Naive thymus-derived CD8-positive, alpha-beta T cell (primary cell): ENCODE measurements at places on chromosomes 5 and 9.
A peak's percentile ranks its signal among the peaks of the same experiment; 100 is the strongest.

- DNase-seq, result no peak
Observed at GRCh38 chr9:83346655-83347420, 191.4 kb downstream of the FRMD3 start.

DNA sequence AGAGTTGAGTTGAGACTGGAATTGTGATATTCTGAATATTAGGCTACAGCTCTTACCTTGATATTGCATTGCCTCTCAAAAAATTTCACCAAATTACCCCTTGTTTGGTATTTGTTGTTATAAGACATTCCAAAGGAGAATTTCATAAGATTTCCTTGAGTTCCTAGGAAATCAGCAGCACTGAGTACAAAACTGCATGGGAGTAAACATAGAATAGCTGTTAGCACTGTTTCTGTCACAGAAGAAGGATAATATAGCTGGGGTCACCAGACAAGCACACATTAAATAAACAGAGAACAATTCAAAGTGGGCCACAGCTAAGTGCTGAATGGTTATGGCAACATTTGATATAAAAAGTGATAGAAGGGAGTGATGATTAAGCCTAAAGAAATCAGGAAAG lies 724.3 kb downstream of the PRELID2 start:
- no peak for DNase-seq

- no peak for DNase-seq
Observed at GRCh38 chr9:126066131-126066530, 260.5 kb upstream of the MVB12B start.

- DNase-seq, result no peak
Observed at GRCh38 chr5:38621840-38622437, 65.5 kb upstream of the LIFR start.

DNA sequence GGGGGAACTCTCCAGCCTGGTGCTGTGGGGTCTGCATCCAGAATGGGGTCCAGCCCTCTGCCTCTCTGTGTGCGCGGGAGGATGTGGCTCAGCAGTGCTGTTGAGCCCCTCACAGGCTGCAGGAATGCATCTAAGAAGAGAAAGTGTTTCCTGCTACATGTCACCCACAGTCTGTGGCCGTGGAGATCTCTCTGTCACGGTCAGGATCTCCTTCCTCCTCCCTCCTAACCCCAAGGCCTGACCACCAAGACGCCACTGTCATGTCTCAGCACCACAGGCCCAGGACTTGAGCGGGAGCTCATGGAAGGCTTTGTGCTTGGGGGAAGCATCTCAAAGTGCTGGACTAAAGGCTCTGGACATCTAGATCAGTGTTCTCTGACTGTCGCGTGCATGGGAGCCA lies 90.1 kb downstream of the SREK1 start:
- no peak for DNase-seq

GRCh38 chr5:55149308-55149795 lies 10.6 kb upstream of the GPX8 start:
- DNase-seq, result no peak

DNA sequence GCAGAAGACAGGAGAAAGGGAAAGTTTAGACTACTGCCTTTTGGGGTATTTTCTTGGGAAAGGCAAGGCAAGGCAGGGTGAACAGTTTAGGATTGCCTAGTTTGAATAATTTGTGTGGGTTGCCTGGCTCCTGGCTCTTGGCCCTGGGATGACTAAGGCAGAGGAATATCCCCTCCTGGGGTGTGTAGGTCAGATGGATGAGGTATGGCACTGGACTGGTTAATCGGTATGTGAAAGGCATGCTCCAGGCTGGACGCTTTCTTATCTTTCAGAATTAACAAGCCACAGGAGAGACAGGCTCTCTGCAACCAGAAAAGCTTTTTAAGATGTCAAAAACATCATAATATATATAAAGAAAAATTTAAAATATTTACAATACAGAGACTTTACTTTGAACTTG lies 58.6 kb downstream of the STARD4 start:
- DNase-seq, result no peak

- DNase-seq, result no peak
Observed at GRCh38 chr9:122221183-122221811, 7.5 kb downstream of the LHX6 start.

DNA sequence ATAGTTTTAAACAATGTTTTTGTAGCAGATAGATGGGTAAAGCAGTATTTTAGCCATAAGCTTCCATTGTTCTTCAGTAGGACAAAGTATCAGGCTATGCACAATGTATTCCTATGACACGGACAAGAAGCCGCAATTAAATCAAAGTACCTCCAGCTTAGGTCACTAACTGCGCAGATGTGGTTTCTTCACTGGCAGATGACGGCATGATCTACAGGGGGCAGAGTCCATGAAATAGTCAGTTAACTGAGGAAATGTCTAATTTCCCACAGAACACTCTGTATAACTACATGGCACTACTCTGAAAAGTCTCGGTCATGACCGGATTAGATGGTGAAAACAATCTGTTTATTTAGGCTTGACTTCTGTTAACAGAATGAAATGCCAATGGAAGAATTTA lies 120.7 kb upstream of the TRPM3 start:
- DNase-seq, result no peak

DNA sequence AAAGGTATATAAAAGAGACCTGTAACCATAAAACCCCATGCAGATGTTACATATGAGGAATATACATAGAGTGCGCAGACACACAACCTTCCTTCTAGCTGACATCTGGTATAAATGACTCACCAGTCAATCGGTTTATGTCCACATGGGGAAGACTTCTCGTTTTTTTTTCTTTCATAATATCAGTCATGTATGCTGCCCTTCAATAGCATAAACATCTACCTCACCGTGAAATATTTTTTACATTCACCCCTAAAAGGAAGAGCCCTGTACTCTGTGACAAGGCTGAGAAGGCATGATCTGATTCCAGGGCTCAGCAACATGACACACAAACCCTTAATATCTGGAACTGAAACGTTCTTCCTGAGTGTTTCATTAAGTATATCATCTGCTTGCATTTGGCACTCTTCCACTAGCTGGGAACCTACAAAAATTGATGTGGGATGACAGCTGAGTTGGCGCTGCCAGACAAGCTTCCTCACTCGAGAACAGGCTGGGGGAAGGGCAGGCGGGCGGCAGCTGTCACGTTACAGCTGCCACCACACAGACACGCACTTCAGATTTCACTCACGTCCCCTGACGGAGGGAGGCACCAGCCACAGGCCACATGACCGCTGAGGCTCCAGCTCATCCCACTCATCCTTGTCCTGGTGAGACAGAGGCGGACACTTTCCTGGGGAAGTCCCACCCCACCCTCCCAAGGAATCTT lies 74.2 kb downstream of the SHB start:
- no peak for DNase-seq

DNA sequence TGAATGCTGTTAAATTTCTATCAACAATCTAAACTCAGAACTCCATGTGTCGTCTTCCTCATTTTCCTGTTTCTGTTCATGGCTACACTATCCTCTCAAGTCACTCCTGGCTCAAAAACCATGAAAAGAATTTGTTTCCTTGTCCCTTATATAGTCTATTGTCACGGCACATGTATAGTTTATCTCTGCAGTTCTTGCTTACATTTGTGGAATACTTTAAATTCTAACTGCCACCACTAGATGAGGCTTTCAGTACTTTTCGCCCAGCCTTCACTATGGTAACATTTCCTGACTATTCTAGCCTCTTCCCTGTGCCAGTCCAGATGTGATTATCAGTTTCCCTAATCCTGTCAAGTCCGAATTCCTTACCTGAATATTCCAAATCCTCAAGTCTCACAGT lies 34.6 kb downstream of the PKD2L2 start:
- DNase-seq, result no peak

DNA sequence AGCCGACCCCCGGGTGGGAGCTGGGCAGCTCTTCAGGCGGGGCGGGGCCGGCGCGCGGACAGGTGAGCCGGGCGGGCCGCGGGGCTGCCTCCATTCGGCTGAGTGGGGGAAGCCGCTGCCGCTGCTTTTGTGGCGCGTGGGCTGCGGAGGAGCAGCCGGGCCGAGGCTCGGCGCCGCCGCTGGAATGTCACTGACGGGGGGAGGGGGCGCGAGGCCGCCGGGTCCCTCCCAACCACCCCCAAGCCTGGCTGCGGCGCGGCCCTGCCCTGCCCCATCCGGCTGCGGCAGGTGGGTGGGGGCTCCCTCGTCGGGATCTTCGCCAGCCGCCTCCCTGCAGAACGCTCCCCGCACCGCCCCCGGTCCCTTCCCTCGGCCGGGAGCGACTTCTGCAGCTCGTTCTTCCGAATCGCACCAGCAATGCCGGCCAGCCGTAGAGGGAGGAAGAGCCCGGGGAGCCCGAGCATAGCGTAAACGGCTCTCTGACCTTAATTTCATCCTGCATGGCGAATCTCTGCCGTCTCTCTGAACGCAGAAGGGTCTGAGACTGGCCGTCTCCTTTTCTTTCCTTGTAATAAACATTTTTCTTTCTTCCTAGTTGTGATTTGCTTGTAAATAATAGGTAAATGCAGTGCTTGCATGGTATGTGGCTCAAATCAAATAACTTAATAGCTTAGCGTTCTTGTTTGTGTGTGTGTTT lies 505 bp downstream of the SPTAN1 start:
- DNase-seq, result no peak

DNA sequence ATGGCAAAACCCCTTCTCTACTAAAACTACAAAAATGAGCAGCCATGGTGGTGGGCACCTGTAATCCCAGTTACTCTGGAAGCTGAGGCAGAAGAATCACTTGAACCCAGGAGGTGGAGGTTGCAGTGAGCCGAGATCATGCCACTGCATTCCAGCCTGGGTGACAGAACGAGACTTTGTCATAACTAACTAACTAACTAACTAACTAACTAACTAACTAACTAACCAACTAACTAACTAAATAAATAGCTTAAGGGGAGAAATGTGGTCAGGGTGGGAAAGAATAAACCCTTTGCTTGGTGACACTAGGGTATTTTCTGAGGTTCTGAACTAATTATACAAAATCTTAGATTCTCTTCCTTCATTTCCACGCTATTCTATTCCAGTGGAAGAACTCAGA lies 184.4 kb upstream of the MEF2C start:
- DNase-seq, result no peak

- no peak for DNase-seq
Observed at GRCh38 chr5:172410160-172410559, 44.2 kb downstream of the SH3PXD2B start.

DNA sequence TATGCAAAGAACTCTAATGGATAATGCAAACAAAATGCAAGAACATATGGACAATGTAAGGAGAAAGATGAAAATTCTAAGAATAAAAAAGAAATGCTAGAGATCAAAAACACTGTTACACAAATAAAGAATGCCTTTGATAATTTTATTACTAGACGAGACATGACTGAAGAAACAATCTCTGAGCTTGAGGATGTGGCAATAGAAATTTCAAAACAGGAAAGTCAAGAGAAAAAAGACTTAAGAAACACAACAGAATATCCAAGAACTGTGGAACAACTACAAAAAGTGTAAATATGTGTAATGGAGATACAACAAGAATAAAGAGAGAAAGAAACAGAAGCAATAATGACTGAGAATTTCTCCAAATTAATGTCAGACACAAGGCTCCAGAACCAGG lies 140.5 kb upstream of the ACOT12 start:
- DNase-seq, result no peak

DNA sequence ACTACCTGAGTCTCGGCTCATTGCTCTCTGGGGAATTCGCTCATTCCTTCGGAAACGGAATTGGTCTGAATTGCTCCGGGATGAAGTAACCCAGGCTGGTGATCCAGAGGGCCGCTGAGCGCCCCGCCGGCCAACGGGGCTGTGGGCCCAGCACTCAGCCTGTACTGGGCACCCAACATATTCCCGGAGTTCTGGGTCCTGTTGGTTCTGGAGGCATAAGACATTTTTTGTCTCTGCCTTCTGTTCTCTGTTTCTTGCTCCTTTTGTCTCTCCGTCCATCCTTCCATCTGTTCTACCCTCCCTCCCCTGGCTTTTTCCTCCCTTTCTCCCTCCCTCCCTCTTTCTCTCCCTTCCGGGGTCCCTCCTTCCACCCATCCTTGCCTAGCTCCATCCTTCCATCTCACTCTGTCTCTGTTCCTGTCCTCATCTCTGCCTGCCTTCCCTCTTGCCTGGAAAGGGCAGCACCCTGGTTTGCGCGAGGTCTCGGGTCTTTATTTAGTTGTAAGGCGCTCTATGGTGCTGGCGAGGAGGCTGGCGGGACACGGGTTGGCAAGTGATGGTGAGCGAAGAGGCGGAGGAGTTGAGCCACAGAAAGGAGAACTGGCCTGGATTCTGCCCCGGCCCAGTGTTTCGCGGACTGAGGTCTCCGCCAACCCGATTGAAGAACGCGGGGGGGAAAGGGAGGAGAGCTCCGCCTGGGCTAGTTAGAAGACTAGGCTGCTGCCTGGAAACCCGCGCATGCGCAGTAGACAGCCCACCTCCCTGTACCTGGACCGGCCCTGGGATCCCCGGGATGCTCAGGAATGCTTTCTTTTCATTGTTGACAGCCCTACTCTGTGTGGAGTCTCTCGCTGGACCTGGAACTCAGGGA lies 1468.0 kb downstream of the FOXD4L5 start:
- DNase-seq, result peak; percentile 39

DNA sequence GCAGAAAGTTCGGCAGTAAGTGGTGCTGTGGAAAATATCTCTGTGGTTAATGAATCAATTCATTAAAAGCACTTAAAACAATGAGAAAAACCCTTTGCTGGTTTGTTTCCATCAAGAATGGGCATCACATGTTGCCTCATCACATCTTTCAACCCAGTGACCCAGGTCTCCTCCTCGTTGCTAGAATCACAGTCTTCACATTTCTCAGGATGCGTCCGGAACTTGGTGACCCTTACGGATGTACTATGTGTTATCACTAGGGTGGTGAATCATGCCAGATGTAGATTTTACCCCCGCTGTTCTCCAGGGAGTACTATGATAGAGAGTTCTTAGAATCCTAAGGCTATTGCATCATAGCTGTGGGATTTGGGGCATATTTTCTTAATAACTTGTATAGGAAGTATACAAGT lies 217.9 kb upstream of the KLF4 start:
- DNase-seq, result no peak

- no peak for DNase-seq
Observed at GRCh38 chr9:115212125-115212605, 94.2 kb upstream of the TNC start.

DNA sequence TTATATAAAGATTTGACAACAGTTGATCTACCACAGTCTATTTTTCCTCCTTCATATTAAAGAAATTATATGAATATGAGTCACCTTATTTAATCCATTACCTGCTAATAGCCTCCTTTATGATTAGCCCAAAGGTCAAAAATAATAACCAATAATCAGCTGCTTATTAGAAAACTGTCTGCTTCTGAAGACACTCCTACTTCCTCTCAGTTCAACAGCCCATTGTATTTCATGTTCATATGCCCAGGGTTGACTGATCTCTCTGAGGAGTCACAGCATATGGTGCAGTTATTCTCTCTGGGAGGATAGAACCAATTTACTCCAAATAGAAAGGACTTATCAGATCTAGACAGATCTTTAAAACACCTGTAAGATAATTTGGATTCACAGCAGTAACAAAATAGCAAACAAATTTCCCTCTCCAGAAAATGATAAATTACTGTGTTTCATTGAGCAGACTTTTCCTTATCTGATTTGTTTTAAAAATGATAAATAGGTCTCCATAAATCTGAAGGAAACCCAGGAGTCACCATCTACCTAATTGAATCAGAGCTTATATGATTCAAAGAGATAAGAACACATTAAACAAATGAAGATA lies 180.4 kb upstream of the ITGA1 start:
- no peak for DNase-seq

GRCh38 chr9:115665519-115665918 lies 488.1 kb upstream of the PAPPA start:
- no peak for DNase-seq
